ENCODE measurements at places on chromosomes 7 and 10. TPM values are rescaled to one million over a fixed set of nuclear protein-coding genes. Genes with fewer than 3 reads are reported as not detected.

DNA sequence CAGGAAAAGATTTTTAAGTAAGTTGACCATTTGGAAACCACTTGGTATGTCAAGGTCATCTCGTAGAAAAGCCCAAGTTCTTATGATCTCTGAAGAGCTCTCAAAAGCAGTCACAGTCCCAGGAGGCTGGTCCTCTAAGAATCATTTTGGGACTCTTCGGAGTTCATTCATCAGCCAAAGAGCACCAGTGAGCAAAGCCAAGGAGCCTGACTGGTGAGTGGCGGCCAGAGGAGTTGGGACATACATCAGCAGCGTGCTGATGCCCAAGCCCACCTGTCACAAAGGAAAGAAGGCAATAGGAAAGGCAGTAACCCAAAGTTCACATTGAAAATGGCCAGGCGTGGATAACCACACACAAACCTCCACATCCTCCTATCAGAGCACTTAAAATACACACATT, 17.5 kb downstream of the COX15 start:
- DNase-seq, result no peak

- DNase-seq, result no peak
Observed at GRCh38 chr10:31765541-31765940, 163.1 kb downstream of the ARHGAP12 start.

DNA sequence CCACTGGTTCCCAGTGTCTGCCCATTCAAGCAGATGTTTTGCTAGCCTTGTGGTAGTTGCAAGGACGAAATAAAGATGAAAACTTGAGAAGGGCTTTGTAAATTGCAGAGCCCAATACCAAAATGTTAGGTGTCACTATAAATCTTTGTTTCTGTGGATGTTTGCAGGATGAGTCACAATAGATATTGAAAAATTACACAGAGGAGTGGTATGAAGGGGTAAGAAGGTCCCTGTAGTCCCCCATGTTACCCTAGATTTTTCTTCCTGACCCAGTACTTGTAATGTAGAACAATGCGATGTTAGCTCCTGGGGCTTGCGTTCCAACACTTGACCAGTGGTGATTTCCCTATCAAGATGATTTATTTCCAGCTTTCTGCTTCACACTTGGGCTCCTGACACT, 102.6 kb upstream of the LYZL1 start:
- DNase-seq, result no peak

GRCh38 chr7:2405601-2406345, 2.4 kb downstream of the CHST12 start:
- DNase-seq, result no peak

DNA sequence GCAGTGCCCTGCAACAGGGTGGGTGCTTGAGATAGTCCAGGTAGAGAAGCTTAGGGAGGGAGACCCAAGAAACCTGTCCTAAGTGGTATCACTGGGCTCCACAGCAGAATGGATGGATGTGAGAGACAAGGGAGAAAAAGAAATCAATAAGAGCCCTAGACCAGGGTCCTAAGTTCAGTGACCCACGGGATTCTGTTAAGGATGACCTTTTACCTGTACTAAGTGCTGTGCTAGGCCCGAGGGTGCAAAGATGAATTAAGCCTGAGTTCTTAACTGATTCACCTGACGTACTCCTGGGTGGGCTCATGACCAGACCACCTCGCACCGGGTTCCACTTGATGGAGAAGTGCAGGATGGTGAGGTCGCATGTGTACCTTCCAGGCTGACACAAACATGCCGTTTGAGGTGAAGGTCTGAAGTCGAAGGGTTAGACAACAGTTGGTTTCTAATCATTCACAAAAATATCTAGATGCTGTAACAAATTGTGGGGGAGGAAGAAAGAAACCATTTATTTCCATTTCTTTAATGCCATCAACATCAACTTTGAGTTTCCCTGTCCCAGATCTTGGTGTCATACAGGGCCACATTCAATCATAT, 166.5 kb downstream of the HERPUD2 start:
- no peak for DNase-seq

GRCh38 chr10:91711885-91712680, 79.2 kb upstream of the PPP1R3C start:
- no peak for DNase-seq

The PBLD gene
- 67.2 TPM for total RNA-seq

The PDK4 gene
- total RNA-seq, result 50.6 TPM

The RPEL1 gene
- not detected for total RNA-seq

The CREM gene
- 27.4 TPM for total RNA-seq

All from mucosa of descending colon (tissue), 3 donors.